ENCODE measurements at places on chromosomes 1 and 21. TPM values are rescaled to one million over a fixed set of nuclear protein-coding genes. Genes with fewer than 3 reads are reported as not detected.

GRCh38 chr1:242431786-242432185 is 92.7 kb downstream of the PLD5 start:
- H3K4me1 ChIP-seq, result no peaks in the 10 kb centered on the region
- no peaks in the 10 kb centered on the region for H3K36me3 ChIP-seq
- H3K27me3 ChIP-seq, result no peaks in the 10 kb centered on the region
- no peak overlapping the region for H3K27ac ChIP-seq
- no peak overlapping the region for H3K4me3 ChIP-seq

- H3K27me3 ChIP-seq, result no peaks in the 10 kb centered on the region
- DNase-seq, result no peak
- H3K27ac ChIP-seq, result peak overlapping the region; percentile 86
- H3K4me3 ChIP-seq, result peak overlapping the region; percentile 62
Observed at GRCh38 chr1:67313934-67314671, 6.4 kb downstream of the IL12RB2 start.

DNA sequence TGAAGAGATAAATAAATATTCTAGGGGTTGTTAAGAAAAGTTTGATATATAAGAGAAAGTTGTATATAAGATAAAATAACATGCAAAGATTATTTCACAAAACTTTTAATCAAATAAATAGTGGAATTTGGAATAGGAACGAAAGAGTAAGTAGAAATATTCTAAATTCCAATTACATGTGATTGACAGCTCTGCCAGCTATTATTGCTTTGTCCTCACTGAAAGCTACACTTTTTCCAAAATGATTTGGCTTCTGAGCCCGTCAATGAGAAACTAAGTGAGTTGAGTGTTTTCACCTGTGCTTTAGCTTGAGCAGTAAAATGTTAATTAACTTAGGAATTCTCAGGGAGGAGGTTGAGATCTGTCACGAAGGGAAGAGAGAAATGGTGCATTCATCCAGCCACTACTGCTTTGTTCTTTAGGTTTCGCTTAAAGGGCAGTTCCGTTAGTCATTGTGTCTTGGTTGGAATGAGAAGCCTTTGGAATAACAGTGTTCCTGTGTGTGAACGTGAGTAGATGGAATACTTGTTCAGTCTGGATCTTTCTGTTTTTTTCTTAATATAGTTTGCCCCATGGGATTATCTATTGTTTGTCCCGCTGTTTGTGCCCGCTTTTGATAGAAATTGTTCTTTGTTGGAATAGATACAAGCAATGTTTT is 63.3 kb upstream of the CR1L start:
- H3K27me3 ChIP-seq, result peaks cover 18% of the 10 kb centered on the region
- DNase-seq, result no peak
- H3K4me3 ChIP-seq, result no peak overlapping the region
- H3K4me1 ChIP-seq, result peaks cover 7% of the 10 kb centered on the region

GRCh38 chr1:93784538-93784937 is 94.5 kb downstream of the DNTTIP2 start:
- H3K27me3 ChIP-seq, result no peaks in the 10 kb centered on the region
- no peak for DNase-seq
- no peak overlapping the region for H3K4me3 ChIP-seq
- no peak overlapping the region for H3K27ac ChIP-seq
- H3K36me3 ChIP-seq, result no peaks in the 10 kb centered on the region
- no peaks in the 10 kb centered on the region for H3K4me1 ChIP-seq

DNA sequence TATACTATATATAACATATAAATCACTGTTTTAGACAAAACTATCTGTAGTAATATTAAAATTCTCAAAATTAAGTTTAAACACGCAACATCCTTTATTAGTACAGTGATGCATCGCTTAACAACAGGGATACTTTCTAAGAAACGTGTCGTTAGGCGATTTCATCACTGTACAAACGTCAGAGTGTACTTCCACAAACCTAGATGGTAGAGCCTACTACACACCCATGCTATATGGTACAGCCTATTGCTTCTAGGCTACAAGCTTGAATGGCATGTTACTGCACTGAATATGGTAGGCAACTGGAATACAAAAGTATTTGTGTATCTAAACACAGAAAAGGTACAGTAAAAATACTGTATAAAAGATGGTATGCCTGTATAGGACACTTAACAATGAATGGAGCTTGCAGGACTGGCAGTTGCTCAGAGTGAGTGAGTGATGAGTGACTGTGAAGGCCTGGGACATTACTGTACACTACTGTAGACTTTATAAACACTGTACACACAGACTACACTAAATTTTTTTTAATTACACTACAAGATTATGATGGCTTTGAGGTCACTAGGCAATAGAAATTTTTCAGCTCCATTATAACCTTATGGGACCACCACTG is 10.5 kb downstream of the FOXJ3 start:
- H3K4me1 ChIP-seq, result peaks cover 56% of the 10 kb centered on the region
- no peaks in the 10 kb centered on the region for H3K27me3 ChIP-seq
- no peak for DNase-seq
- H3K27ac ChIP-seq, result no peak overlapping the region

DNA sequence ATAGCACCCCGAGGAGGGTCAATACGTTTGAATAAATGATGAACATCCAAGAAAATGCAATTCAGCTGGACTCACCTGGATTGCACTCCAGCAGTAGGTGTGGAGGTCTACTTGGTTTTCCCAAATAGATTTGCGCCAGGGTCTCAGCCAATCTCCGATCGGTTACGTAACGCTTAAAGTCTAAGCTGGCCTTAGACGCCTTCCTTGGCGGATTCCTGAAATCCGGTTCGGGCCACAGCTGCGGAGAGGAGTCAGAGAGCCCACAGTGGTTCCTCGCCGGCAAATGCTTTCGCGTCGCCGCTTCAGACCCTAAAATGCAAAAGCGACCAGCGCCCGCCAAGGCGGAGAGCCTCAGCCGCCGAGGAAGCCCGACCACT is 322 bp downstream of the TFB2M start:
- H3K27ac ChIP-seq, result peak overlapping the region; percentile 98
- H3K27me3 ChIP-seq, result no peaks in the 10 kb centered on the region
- H3K36me3 ChIP-seq, result peaks cover 12% of the 10 kb centered on the region

Gene CELA3B
- not detected for total RNA-seq

DNA sequence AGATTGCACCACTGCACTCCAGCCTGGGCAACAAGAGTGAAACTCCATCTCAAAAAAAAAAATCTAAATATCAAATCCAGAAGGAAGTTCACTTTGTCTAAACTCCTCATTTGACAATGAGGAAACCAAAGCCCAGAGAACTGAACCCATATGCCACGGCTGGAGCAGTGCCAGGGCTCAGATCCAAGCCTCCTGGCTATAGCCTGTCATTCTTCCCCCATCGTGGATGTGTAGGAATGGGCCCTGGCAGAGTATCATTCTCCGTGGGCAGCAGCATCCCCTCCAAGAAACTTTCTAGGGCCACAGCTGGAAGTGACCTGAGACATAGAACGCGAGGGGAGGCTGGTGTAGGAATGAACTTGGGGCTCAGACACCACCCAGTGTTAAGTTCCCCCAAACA is 47.2 kb downstream of the CAPN9 start:
- no peaks in the 10 kb centered on the region for H3K4me1 ChIP-seq
- no peak overlapping the region for H3K27ac ChIP-seq
- no peak for DNase-seq
- peaks cover 3% of the 10 kb centered on the region for H3K27me3 ChIP-seq
- H3K36me3 ChIP-seq, result no peaks in the 10 kb centered on the region

Gene DIPK1A
- total RNA-seq, result 19.1 TPM

GRCh38 chr1:244221991-244222390 is 170.9 kb downstream of the ZBTB18 start:
- no peak for DNase-seq
- no peaks in the 10 kb centered on the region for H3K36me3 ChIP-seq
- H3K4me1 ChIP-seq, result peaks cover 2% of the 10 kb centered on the region
- H3K4me3 ChIP-seq, result no peak overlapping the region

Gene STX12
- total RNA-seq, result 25.4 TPM

DNA sequence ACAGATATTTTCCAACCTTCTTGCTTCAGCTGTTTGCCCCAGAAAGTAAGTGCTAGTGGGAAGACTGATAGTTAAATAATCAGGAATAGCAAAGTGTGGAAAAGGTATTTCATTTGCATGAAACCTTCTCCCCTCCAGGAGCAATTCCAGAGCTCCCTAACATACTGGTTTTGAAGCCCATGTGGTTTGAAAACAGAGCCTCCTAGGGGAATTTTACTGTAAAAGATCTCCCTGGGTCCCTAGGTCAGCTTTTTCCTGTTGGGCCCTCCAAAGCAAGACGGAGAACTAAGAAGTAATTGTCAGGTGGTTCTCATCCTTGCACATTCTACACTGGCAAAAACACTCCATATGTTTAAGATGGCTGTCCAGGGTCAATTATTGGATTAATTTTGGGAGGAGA is 218.7 kb upstream of the FOXD3 start:
- no peaks in the 10 kb centered on the region for H3K36me3 ChIP-seq
- H3K27ac ChIP-seq, result no peak overlapping the region
- H3K4me3 ChIP-seq, result no peak overlapping the region
- H3K27me3 ChIP-seq, result peaks cover 7% of the 10 kb centered on the region

DNA sequence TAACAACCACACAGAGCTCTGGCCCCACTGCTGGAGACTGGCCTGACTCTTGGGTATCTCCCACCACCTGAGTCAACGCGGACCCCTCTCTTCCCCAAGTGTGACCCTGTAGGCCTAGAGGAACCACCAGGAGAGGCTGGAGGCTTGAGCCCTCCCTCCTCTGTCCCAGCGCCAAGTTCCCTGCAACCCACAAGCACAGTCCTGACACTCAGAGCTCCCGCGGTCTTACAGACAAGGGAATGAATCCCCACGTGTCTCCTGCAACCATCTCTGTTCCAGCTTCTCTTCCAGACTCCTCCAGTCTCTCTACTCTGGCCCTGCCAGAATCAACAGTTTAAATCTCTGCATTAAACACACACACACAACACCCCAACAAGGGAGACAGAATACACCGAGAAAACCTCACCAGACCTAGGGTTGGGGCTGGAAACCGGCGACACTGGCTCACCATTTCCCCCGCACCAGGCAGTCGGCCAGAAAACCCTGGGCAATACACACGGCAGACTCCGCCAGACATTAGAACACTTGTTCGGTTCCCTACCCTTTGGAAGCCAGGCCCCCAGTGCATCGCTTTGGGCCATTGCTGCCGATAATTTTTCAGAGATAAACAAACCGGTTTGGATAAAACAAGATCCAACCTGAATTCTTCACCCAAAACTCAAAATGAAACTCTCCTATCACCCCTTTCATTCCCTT is 21.7 kb downstream of the CASZ1 start:
- H3K4me3 ChIP-seq, result no peak overlapping the region
- DNase-seq, result no peak
- H3K4me1 ChIP-seq, result no peaks in the 10 kb centered on the region
- no peaks in the 10 kb centered on the region for H3K36me3 ChIP-seq
- no peaks in the 10 kb centered on the region for H3K27me3 ChIP-seq
- H3K27ac ChIP-seq, result no peak overlapping the region

DNA sequence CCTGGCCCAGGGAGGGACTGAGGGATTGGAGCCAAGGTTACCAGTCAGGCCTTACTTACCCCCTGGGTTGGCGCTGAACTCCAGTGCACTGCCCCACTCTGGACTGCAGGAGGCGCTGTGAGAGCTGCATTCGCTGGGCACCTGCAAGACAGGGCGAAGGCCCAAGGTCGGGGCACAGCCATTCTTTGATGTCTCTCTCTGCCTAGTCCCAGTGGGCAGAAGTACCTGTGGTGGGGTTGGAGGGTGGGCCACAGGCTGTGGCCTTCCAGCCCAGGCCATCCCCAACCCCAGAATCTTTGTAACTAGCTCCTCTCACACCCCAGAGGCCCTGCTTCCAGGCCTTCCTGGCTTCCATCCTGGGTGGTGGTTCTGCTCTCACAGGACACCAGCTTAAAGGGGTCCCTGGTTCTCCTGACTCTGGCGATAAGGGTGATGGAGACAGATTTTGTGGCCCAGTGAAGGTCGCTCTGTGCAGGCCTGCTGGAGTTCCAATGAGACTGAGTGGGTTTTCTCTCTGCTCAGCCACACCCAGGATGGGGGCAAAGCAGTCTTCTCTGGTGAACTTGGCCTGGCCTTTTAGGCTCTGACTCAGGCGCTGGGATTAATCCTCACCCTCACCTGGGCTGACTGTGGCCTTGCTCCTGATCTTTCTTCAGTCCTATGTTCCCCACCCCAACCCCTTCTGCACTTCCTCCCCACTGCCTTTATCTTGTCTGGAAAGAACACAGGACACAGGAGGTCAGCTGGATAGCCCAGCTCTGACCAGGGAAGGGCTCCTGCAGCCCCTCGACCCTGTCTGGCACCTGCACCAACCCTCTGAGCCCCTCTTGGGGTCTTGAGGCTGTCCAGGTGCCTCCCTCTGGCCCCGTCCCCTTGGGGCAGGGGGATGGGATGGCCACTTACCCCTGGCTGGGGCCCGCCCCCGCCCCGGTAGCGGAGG is 954 bp downstream of the MYOG start:
- H3K36me3 ChIP-seq, result no peaks in the 10 kb centered on the region
- peak; percentile 30 for DNase-seq
- no peak overlapping the region for H3K4me3 ChIP-seq
- H3K4me1 ChIP-seq, result no peaks in the 10 kb centered on the region
- no peak overlapping the region for H3K27ac ChIP-seq

Gene EXTL2
- 2.4 TPM for total RNA-seq

GRCh38 chr1:77824079-77824478 is 44.6 kb downstream of the MIGA1 start:
- no peak overlapping the region for H3K4me3 ChIP-seq
- no peak for DNase-seq
- peaks cover 7% of the 10 kb centered on the region for H3K4me1 ChIP-seq
- peaks cover 18% of the 10 kb centered on the region for H3K36me3 ChIP-seq
- H3K27me3 ChIP-seq, result no peaks in the 10 kb centered on the region
- H3K27ac ChIP-seq, result no peak overlapping the region

DNA sequence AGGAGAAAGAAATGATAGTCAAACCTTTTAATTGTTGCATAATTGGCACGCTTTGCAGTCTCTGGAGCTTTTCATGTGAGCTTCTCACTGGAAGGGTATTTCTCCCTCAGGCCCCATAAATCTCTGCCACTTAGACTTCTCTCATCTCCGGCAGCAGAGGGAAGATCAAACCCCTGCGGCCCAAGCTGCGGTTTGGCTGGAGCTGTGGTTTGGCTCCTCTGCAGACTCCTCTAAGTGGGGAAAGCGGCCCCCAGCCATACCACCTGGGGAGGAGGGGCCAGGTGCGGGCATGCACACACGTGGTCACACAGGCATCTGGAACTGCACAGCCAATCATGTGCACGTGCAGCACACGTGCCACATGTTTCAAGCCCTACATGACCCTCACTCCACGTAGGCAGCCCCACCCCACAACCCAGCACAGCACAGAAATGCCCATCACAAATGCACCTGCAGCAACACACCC is 58.3 kb downstream of the UBE2T start:
- peaks cover 15% of the 10 kb centered on the region for H3K4me1 ChIP-seq
- H3K27ac ChIP-seq, result no peak overlapping the region
- no peak overlapping the region for H3K4me3 ChIP-seq
- DNase-seq, result peak; percentile 24

GRCh38 chr1:224846119-224846907 is 83.2 kb upstream of the DNAH14 start:
- H3K27me3 ChIP-seq, result no peaks in the 10 kb centered on the region
- H3K27ac ChIP-seq, result no peak overlapping the region
- no peak for DNase-seq
- no peaks in the 10 kb centered on the region for H3K36me3 ChIP-seq
- H3K4me1 ChIP-seq, result no peaks in the 10 kb centered on the region
